ENCODE measurements at places on chromosomes 2 and 18.

DNA sequence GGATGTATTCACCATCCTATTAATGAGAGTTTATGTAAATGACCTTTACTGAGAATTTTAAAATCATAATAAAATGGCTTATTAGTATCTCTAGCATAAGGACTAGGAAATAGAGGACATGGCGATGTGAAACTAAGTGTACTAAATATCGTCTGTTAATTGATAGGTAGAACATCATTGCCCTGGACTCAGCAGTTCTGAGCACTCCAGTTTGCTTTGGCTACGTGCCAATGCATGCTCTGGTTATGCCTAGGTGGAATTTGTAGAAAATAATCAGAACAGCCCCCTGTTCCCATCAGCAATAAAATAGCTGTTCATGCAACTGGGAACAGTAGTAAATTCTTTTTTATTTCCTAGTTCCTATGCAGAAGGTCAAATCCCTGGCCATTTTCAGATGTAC lies 247.8 kb downstream of the DOK6 start:
- no peaks in the 10 kb centered on the region for H3K4me1 ChIP-seq
- H3K27me3 ChIP-seq: no peaks in the 10 kb centered on the region
- no peak for DNase-seq
- no peak overlapping the region for H3K27ac ChIP-seq

GRCh38 chr2:192155511-192156118 lies 39.1 kb downstream of the TMEFF2 start:
- no peaks in the 10 kb centered on the region for H3K4me1 ChIP-seq
- H3K27me3 ChIP-seq: no peaks in the 10 kb centered on the region
- no peaks in the 10 kb centered on the region for H3K36me3 ChIP-seq
- no peak overlapping the region for H3K4me3 ChIP-seq
- H3K27ac ChIP-seq: no peak overlapping the region

DNA sequence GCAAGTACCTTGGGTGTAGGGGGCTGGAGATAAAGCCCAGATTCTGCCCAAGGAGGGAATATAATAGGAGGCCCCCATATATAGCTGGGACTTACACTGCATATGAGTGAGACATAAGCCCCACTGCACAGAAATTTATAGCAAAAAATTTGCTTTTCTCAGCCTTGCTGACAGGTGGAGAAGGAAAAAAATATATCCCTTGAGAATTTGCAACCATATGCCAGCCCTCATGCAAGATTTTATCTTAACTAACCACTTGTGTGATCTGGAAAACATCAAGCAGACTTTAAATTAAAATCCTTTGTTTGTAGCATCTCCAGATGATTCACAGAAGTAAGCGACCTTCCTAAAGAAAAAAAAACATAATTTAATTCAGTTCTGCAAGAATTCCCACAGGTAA lies 288.2 kb downstream of the BCL2 start:
- H3K4me3 ChIP-seq: no peak overlapping the region
- no peak for DNase-seq
- no peaks in the 10 kb centered on the region for H3K27me3 ChIP-seq

- peaks cover 7% of the 10 kb centered on the region for H3K4me1 ChIP-seq
- no peak overlapping the region for H3K27ac ChIP-seq
- no peaks in the 10 kb centered on the region for H3K36me3 ChIP-seq
- no peak overlapping the region for H3K4me3 ChIP-seq
- H3K27me3 ChIP-seq: no peaks in the 10 kb centered on the region
These were observed 282.0 kb upstream of the REV1 start for GRCh38 chr2:99771681-99772333.

DNA sequence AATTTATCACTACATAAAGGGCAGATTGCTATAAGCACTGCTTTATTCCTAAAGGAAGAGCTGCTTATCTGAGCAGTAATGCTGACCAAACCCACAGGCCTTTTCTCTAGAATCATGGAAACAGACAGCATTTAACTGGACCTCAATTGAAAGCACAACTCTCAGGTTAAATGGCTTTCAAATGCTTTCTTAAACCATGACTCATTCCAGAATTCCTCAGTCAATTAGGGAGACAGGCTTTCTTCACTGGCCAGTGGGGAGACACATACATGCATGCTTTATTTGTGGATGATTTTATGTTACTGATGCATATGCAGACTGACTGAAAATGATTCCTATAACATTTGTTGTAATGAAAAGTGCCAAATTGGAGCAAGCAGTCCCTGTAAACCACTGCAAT lies 114.6 kb downstream of the ACVR1 start:
- no peak overlapping the region for H3K27ac ChIP-seq
- H3K27me3 ChIP-seq: no peaks in the 10 kb centered on the region
- H3K36me3 ChIP-seq: no peaks in the 10 kb centered on the region
- no peaks in the 10 kb centered on the region for H3K4me1 ChIP-seq
